ENCODE measurements at places on chromosomes 2 and 18.

DNA sequence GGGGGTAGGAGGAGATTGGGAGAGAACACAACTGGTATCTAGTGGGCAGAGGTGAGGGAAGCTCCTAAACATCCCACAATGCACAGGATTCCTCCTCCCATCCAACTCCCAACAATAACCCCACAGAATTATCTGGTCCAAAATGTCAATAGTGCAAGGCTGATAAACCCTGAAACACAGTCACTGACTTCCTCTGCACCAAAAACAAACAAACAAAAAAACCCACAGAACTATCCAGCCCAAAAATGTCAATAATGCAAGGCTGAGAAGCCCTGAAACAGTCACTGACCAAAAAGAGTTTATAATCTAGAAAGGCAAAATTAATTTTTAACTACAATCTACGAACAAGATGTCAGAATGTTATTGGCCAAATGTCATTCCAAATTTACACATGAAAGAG lies 9.8 kb downstream of the TMX3 start:
- DNase-seq: no peak

- no peak for DNase-seq
Observed at GRCh38 chr18:61893309-61893970, 633 bp upstream of the RNF152 start.

- DNase-seq: no peak
Observed at GRCh38 chr2:85878719-85879370, 9.9 kb downstream of the ST3GAL5 start.

DNA sequence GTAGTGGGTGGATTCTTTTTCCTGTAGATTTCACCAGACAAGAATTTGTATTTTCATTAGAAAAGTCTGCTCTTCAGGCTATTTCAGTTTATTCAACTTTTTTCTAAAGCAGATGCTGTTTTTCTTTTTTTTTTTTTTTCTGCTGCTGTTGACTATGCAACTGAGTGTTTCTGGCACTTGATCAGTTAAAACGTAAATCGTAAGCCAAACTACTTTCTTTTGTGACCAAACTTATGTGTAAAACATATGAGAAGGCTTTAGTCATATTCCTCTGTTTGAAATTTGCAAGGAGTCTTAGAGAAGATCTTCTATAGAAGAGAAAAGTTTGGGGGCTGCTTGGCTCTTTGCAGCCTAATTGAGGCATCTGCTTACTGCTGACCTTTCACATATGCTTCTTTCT lies 170.1 kb downstream of the PARD3B start:
- no peak for DNase-seq

GRCh38 chr2:10166676-10167292 lies 44.2 kb downstream of the RRM2 start:
- no peak for DNase-seq

DNA sequence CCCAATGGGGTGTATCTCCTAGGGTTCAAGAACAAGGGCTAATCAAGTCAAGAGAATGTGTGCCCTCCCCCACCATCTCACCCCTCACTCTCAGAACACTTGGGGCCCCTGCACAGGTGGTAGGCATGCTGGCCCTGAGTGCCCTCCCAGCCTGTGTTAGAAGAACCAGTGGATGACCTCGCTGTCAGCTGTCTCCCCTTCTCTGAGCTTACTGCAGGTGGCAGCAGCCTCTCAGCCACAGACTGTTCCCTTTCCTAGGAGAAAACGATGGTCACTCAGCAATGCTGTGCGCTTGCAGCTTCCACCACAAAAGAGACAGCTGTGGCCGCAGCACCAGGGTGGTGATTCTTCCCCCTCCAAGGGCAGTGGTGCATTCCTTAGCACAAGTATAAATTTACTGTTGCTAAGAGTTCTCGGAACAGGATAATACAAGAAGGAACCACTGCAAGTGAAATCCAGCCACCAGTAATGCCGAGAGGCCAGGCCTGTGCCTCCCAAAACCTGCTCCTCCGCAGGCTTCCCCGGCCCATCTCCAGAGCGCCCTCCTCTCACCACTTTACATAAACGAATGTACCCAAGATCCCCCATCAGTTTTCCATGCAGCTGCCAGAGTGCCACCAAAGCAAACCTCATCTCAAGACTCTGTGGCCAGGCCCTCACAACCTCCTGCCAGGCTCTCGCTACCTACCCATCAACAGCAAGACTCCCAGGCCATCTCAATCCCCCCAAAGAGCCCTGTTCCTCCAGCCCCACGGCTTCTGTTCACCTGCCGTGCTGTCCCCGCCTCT lies 935 bp upstream of the RAMP1 start:
- DNase-seq: no peak

- no peak for DNase-seq
Observed at GRCh38 chr2:58070765-58071164, 24.2 kb downstream of the VRK2 start.

- DNase-seq: no peak
Observed at GRCh38 chr2:279366-279765, 8.5 kb downstream of the ALKAL2 start.

GRCh38 chr2:14910654-14911053 lies 278.1 kb downstream of the LRATD1 start:
- no peak for DNase-seq

GRCh38 chr2:41928526-41928925 lies 119.3 kb upstream of the PKDCC start:
- no peak for DNase-seq

- no peak for DNase-seq
Observed at GRCh38 chr2:20196657-20197161, 28.2 kb downstream of the SDC1 start.

DNA sequence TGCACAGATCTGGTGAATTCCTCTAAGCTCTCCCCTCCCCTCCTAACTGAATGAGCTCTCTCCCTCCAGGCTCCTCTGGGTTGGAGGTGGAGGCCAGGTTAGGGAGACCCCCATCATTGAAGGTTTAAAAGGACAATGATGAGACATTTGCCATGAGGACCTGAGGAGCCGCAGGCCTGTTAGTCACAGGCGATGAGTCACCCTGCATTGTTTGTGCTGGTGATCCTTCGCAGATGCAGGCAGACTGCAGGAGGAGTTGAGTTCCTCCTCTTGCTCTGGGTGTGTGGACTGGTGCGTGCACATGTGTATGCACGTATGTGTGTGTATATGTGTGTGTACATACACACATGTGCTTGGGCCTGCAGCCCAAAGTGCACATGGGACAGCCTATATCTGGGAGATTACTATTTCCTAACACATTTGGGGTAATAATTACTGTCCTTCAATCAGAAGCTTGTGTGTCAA lies 42.0 kb downstream of the MCFD2 start:
- DNase-seq: no peak

DNA sequence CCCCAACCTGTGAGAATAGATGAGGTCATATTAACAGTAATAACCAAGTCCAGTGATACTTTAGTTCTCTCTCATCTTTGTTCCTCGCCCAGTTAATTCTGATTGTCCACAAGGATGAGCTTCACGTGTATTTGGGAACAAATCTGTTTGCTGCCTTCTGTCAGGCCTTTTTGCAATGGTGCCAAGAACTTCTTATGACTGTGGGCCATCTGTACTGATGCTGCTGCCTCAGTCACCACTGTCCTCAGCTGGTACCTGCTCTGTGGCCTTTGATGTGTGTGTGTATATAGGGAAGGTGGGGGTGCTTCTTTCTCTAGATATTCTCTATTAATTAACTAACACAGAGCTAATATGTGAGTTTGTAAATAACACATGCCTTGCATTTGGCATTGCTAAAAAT lies 392.9 kb downstream of the TGIF1 start:
- no peak for DNase-seq

GRCh38 chr2:1754046-1754445 lies 9.7 kb upstream of the PXDN start:
- DNase-seq: no peak

DNA sequence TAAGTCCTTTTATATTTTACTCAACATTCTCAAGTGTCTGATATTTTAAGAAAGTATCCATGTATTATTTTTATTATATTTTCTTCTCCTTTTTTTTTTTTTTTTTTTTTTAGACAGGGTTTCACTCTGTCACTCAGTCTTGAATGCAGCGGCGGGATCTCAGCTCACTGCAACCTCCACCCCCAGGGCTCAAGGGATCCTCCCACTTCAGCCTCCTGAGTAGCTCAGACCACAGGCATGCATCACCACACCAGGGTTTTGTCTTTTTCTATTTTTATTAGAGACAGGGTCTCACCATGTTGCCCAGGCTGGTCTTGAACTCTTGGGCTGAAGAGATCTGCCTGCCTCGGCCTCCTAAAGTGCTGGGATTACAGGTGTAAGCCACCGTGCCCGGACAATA lies 212.1 kb downstream of the TCF4 start:
- DNase-seq: no peak

DNA sequence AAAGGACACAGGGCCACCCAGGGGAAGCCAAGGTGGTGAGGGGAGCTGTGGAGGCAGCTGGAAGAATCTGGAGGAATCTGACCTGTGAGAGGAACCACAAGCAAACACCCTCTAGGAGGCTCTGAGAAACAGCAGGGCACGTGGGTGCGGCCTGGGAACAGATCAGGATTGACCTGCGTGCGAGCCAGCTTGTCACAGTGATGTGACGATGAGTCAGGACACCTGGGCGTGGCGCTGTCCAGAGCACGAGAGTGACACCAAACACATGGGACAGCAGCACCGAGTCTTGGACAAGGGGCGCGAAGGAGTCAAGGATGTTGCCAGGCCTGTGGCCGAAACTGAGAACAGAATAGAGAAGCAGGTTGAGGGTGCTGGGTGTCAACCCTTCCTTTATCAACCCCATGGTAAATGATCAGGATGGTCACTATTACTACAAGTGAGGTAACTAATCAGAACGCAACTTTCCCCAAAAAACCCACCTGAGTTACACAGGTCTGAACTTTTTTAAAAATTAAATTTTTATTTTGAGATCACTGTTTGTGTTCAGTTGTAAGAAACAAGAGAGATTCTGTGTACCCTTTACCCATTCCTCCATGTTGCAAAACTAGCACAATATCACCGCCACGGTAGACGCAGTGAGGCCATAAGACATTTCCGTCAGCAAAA lies 637 bp upstream of the SFT2D3 start:
- DNase-seq: peak; percentile 11

GRCh38 chr2:143524119-143524553 lies 394.9 kb downstream of the ARHGAP15 start:
- no peak for DNase-seq

DNA sequence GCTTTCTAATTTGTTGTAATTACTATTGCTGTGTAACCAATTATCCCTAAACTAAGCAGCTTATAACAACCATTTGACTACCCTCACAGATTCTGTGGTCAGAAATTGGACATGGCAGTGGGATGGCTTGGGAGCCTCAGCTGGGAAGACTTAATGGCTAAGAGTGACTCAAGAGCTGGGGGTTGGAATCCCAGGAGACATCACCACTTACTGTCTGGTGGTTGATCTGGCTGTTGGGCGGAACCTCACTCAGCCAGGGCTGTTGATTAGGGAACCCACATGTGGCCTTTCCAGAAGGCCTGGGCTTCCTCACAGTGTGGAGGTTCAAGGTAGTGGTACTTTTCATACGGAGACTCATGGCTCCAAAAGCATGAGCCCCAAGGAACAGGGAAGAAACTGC lies 49.8 kb downstream of the E2F6 start:
- no peak for DNase-seq

- no peak for DNase-seq
Observed at GRCh38 chr2:233354971-233355574, 779 bp downstream of the DGKD start.

DNA sequence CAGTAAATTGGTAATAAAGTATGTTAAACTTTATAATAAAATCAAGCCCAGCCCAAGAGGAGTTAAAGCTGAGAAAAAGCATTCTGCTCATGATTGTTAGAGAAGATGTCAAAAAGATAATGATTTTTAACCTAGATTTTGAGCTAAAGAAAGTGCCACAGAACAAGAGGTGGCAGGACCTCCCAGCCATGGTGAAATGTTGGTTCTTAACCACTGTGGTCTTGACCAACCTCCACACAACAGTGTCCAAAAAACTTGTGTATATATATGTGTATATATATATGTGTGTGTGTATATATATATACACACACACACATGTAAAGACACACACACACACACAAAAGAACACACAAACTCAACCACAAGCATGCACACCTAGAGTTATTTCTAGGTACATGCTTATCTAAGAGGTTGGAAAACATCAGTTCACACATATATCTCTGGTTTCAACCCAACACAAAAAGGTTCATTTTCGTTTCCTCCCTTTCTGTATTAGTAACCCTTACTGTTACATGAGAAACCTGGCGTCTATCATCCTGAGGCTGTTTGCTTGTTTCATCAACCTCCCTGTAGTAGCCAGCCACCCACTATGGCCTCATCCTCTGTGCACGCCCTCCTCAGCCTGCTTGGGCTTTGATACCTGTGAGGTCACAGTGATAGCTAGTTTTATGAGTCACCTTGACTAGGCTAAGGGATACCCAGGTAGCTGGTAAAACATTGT lies 631.8 kb upstream of the ID2 start:
- no peak for DNase-seq

DNA sequence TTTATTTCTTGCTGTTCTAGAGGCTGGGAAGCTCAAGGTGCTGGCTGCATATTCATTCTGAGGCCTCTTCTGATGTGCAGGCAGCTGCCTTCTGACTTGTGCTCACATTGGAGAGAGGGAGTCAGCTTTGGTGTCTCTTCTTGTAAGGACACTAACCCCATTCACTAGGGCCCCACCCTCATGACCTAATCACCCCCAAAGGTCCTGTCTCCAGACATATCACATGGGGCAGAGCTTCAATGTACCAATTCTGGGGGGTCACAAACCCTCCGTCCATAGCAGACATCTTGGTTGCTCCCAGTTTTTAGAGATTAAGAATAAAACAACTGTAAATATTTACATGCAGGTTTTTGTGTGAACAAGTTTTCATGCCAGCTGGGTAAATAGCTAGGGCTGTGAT lies 109.1 kb downstream of the RTP5 start:
- DNase-seq: no peak

DNA sequence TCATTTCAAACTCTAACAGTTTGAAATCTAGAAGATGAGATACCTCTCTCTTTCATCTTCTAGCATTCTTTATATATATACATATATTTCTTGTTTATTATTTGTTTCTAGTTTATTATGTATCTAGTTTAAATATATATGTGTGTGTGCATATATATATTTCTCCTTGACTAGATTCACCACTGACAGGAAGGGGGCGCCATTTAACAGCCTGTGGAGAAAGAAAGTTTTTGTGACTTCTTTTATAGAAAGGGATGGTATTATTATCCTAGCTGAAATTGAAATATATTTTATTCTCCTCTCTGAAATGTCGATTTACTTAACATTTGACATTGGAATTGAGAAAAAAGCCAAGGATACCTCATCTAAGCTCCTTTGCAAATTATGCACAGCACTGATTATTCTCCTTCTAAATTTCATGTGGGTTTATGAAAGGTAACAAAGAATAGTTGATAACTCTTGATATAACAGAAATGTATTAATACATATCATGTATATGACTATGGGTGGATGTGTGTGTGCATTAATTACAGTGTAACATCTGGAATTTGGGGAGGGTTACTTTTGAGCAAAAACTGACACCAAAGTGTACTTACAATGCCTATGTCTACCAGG lies 160.7 kb upstream of the NT5C1B start:
- DNase-seq: no peak

All from activated CD8-positive, alpha-beta memory T cell treated with anti-CD3 and anti-CD28 coated beads for 1 hour (primary cell).